ENCODE measurements at places on chromosomes 5 and 9.

DNA sequence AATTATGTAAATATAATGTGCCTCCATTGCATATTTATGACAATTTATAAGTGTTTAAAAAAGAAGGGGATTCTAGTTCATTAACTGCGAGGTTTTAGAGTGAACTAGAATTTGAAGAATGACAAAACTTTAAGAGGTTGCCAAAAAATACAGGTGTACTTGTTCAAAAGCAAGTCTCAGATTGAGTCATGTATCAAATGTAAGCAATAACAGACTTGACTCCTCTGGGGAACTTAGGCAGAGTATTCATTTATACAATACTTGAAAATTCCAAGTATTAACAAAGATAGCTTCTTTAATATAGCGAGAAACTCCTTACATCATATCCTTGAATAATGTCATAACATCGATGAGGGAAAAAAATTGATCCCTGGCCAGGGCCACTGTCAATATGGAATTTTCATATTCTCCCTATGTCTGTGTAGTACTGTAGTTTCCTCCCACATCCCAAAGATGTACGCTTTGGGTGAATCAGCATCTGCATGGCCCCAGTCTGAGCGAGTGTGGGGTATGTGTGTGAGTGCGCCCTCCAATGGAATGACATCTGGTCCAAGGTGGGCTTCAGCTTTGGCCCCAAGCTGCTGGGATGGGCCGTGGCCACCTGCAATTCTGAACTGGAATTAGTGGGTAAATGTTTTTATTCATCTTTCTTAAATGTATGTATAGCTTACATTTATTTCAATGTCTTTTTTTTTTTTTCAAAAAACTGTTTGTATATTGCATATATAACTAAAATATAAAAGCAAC, 70.1 kb downstream of the RIC1 start:
- no peak for DNase-seq

DNA sequence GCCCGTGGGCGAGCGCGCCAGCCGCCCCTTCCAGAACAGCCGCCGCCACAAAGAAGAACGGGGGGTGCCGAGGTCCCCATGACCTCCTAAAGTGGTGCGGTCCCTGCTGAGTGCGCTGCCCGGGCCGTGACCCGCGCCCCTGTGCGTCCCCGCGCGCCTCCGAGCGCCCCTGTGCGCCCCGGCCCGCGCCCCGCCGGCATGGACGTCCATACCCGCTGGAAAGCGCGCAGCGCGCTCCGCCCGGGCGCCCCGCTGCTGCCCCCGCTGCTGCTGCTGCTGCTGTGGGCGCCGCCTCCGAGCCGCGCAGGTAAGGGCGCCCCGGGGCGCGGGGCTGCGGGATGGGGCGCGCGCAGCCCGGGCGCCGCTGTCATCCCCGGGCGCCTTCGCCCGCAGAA, 384 bp downstream of the COL5A1 start:
- no peak for DNase-seq

DNA sequence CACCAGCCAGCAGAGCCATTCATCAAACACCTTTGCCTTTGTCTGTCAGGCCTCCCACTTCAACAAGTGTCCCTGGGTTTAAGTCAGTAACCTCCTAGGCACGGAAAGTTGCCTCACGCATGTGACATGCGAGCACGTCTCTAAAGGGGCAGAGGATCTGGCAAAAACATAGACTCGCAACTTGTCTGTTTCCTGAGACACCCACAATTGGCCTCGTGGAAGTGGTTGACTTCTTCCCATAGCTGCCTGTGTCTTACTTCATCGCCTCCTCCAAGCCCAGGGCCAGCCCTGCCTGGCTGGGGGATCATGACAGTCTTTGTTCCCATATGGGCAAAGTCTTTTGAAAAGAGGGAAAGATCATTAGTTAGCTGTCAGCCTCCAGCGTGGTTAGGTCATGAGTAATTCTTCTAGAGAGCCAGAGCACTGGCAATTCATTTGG, 35.5 kb upstream of the GLRX start:
- no peak for DNase-seq

DNA sequence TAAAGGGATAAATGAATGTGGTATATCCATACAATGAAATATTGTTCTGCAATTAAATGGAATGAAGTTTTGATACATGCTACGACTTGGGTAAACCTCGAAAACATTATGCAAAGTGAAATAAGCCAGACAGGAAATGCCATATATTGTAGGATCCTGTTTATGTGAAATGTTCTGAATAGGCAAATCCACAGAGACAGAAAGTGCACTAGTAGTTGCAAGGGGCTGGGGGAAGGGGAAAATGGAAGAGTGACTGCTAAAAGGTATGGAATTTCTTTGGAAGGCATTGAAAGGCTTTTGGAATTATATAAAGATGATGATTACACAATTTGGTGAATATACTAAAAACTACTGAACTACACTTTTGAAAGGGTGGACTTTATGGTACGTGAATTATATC, 97.0 kb downstream of the FOXD1 start:
- DNase-seq: no peak

DNA sequence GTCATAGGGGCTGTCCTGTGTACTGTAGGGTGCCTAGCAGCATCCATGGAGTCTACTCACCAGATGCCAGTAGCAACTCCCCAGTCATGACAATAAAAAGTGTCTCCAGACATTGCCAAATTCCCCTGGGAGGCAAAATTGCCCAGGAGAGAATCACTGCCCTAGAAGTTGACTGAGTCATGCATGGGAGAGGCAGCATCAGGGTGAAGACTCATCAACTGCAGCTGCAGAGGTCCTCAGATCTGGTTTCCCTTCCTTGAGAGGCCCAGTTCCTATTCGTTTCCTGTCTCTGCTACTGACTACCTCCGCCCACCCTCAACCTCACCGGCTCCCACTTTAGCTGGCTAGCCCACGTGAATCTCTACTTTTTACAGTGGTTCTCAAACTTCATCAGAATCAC, 88.6 kb upstream of the AGXT2 start:
- DNase-seq: no peak

GRCh38 chr5:132468656-132469379, 21.8 kb downstream of the IRF1 start:
- no peak for DNase-seq

DNA sequence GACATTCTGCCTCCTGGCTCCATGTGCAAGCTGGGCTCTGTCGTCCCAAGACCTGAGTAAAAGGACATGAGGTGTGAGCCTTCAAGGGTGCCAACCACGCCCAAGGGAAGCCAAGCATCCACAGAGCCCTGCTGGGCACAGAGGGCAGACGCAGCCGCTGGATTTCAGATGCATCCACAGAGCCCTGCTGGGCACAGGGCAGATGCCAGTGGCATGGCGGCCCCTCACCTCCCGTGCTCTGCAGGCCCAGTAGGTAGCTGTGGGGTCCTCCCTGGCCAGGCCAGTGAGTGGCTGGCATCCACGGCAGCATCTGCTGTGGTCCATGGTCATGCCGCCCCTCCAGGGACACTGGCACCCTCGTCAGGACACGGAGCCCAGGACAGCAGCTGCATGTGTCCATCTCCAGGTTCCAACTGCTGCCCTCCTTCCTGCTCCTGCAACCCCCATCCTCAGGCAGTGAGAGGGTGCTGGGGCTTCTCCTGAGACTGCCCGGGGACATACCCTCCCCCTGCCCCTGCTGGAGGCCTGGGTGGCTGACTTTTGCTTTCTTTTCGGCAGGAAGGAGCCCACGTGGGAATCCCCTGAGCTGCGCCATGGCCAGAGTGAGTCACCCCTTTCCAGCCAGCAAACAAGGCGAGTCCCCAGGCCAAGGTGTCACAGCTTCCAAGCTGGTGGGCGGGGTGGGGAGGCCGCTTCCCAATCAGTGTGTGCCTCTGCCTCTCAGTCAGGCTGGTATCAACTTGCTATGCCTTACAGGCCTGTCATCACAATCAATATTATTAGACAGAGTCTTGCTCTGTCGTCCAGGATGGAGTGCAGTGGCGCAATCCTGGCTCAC, 4.0 kb upstream of the TRAF2 start:
- DNase-seq: no peak

- DNase-seq: no peak
Observed at GRCh38 chr5:37816883-37817282, 23.0 kb downstream of the GDNF start.

GRCh38 chr9:122133263-122133983, 26.2 kb downstream of the NDUFA8 start:
- DNase-seq: peak; percentile 24

Measured in NCI-H2029 treated with DMSO at 0.1 percent for 48 hours (cell line).